ENCODE measurements at places on chromosomes 2 and 18.

DNA sequence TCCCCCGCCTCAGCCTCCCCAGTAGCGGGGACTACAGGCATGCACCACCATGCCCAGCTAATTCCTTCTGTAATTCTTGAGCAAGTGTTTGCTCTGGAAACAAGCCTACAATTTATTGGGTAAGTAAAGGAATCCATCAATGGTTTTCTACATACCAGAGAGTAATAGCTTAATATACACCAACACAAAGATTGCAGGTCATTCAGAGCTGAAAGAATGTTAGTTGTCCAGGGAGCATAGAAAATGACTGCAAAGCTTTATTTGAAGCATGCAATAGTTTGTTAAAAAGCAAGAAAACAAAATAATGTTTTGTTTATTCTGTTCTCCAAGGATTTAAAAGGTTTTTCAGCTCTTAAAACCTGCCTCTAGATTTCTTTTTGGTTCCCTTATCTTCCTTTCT, 5.6 kb downstream of the IDH1 start:
- no peak overlapping the region for H3K4me3 ChIP-seq
- H3K27me3 ChIP-seq, result no peaks in the 10 kb centered on the region
- no peak overlapping the region for H3K27ac ChIP-seq
- peaks cover 12% of the 10 kb centered on the region for H3K4me1 ChIP-seq
- no peak for DNase-seq

- peaks cover 9% of the 10 kb centered on the region for H3K4me1 ChIP-seq
- H3K36me3 ChIP-seq, result peaks cover 18% of the 10 kb centered on the region
- DNase-seq, result no peak
These were observed 29.8 kb upstream of the TBR1 start for GRCh38 chr2:161386228-161386824.

- no peak overlapping the region for H3K27ac ChIP-seq
- peak; percentile 62 for DNase-seq
- no peak overlapping the region for H3K4me3 ChIP-seq
- peaks cover 14% of the 10 kb centered on the region for H3K4me1 ChIP-seq
These were observed 16.2 kb upstream of the RHOB start for GRCh38 chr2:20430461-20431300.

DNA sequence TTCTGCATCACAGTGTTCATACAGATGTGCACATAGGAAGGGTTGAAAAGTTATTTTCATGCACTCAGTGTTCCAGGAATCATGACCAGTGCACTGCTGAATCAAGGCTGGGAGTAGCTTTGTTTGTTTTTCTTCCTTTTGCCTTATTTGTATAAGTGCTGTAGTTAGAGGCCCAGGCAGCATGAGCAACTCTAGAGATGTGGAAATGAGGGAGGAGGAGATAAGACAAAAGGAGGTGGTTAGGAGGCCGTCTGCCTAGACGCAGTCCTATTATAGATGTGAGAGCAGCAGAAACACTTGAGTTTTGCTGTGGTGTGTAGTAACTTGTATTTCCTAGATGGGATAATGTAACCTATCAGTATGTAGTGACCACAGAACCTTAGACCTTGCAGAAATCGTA, 264.3 kb upstream of the RASGRP3 start:
- H3K36me3 ChIP-seq, result no peaks in the 10 kb centered on the region
- H3K4me3 ChIP-seq, result no peak overlapping the region
- peaks cover 8% of the 10 kb centered on the region for H3K27me3 ChIP-seq
- no peak overlapping the region for H3K27ac ChIP-seq

DNA sequence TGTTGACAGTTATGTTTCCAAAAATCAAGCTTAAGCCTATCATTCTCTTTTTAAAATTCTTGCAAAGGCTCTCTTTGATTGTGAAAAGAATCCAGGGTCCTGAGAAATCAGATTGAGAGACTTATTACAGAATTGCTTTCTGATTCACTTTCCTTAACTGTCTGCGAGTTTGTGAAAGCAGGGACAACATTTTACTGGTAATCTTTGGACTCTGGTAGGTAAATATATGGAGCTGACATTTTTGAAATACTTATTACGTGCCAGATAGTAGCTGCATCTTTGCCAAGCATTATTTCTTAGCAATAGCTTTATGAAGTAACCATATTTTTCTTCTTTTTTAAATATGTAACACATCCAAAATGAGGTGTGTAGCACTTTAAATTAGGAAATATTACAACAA, 570.9 kb downstream of the CMPK2 start:
- H3K27me3 ChIP-seq, result no peaks in the 10 kb centered on the region
- DNase-seq, result no peak
- no peaks in the 10 kb centered on the region for H3K36me3 ChIP-seq
- H3K27ac ChIP-seq, result no peak overlapping the region
- H3K4me1 ChIP-seq, result no peaks in the 10 kb centered on the region

DNA sequence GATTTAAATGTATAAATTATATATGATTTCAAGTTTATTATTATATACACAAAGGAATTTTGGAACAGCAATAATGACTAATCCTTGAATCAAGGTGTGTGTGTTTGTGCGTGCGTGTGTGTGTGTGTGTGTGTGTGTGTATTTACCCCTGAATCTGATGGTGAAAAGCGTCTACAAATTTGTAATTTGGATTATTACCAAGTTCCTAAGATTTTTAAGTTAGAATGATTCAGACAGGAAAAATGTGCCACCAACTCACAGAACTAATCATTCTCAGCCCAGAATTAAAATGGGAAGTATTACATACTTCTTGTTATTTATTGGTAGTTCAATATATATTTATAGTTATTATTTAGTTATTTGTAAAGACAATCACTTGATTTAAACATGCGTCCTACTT, 12.3 kb downstream of the CALCRL start:
- H3K36me3 ChIP-seq, result no peaks in the 10 kb centered on the region
- H3K27ac ChIP-seq, result no peak overlapping the region
- no peak overlapping the region for H3K4me3 ChIP-seq

DNA sequence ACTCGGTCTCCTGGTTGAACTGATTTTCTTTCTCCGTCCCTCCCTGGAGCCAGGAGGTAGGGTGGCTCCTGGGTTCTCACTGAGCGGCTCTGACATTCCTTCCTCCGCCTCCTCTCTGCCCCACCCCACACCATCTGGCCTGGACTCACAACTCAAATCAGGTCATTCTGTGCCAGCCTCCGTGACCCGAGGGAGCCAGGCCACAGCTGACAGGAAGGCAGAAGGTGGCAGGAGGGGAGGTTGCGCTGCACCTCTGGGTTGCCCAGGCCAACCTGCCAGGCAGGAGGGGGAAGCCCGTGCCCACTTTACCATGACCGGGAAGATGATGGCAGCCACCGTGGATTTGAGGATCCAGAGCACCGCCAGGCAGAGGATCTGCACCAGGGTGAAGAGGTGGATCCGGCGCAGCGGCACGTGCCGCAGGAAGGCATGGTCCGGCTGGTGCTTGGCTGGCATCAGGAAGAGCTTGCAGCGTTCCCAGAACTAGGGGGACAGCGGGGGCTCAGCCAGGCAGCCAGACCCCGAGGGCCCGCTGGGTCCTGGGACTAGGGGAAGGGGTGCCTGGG, 28.3 kb downstream of the MTHFD2 start:
- H3K36me3 ChIP-seq, result peaks cover 4% of the 10 kb centered on the region
- peaks cover 4% of the 10 kb centered on the region for H3K4me1 ChIP-seq
- H3K27ac ChIP-seq, result no peak overlapping the region
- no peaks in the 10 kb centered on the region for H3K27me3 ChIP-seq
- H3K4me3 ChIP-seq, result no peak overlapping the region

DNA sequence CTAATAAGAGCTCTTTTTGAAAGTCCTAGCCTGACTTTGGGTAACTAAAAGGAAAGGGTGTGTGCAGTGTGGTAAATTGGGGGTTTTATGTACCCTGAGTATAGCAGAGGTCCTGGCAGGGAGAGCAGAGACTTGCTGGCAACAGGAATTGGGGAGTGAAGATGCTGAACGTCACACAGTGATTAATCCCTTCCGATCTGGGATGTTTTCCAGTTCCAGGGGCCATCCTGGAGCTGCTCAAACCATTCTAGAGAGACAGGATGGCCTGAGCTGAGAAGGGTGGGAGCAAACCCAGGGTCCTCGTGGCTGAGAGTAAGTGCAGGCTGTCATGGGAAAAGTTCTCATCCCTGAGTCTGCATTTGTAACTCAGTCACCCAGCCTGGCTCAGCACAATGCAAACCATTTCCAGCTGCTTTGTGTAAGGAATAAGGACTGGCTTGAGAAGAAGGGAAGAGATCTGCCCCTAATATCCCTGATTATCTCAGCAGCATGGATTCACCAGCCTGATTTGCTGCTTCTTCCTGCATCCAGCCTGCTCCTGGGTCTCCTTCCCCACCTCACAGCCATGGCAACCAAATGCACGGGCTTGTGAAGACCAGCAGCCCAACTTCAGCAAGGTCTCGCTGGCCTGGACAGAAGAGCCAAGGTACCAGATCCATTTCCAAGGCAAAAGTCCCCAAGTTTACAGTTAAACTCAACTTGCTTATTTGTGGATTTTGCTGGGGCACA, 47.1 kb upstream of the CELF4 start:
- no peaks in the 10 kb centered on the region for H3K36me3 ChIP-seq
- DNase-seq, result no peak
- no peak overlapping the region for H3K27ac ChIP-seq
- no peak overlapping the region for H3K4me3 ChIP-seq
- H3K4me1 ChIP-seq, result no peaks in the 10 kb centered on the region
- no peaks in the 10 kb centered on the region for H3K27me3 ChIP-seq

DNA sequence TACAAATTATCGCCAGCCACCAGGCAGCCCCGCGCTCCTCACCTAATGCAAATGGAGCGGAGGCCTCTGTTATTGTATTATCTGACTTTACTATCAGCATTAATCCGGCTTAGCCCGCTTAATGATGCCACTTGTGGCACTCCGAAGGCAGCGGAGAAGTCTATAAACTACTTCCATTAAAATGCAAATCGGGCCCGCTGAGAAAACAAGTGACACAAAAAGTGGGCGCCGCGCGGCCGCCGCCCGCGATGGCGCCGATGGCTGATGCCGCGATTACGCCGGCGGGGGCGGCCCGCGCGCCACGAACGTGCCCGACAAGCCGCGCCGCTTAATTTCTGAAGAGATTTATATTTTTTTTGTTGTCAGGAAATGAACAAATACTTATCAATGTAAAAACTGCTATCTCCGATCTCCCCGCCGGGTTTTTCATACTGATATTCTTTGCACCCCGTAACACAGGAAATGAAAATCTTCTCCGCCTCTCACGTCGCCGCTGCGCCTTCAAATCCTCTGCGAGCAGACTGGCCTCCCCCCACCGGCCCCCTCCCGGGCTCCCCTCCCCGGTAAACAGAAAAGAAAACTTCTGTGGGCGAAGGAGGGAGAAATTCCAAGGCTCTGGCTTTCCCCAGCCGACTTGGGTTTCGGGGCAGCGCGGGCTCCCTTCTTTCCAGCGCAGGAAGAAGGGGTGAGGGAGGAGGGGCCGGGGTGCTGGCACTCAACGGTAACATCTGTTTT, 221.8 kb downstream of the INSIG2 start:
- peak overlapping the region; percentile 79 for H3K4me3 ChIP-seq
- H3K36me3 ChIP-seq, result no peaks in the 10 kb centered on the region
- peaks cover 8% of the 10 kb centered on the region for H3K4me1 ChIP-seq
- peak; percentile 78 for DNase-seq

- no peak for DNase-seq
- no peaks in the 10 kb centered on the region for H3K36me3 ChIP-seq
- no peak overlapping the region for H3K27ac ChIP-seq
- no peaks in the 10 kb centered on the region for H3K4me1 ChIP-seq
- H3K4me3 ChIP-seq, result no peak overlapping the region
These were observed 8.3 kb downstream of the KCNF1 start for GRCh38 chr2:10919771-10920621.

DNA sequence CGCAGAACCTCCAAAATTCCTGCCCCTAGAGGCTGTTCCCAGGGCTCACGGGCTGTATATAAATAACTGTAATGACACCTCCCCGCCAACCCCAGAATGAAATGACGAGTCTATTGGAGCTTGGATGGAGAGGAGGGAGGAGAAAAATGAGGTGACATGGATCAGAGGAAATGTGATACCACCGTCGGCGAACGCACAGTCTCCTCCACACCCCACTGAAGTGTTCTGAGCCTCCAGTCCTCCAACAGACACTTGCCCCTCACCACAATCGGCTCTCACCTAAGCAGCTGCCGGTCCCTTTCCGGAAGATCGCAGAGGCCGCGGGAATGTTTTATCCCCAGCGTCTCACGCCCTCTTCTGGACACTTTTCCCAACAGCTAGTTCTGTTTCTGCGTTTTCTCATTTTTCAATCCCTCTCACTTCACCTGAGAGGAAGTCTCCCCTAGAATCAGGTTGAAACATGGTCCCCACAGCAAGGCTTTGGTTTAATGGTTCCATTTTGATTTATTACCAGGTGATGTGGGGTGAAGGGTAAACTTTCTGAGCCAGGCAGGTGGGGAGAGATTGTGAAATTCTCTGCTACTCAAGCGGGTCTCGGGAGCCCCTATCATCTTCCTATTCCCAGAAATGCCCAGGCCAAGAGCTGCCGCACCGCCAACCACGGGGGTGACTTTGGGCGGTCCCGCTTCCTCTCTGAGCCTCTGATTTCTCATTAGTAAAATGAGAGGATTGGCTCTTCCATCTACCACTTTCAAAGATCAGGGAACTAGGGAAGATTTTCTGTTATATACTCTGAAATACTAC, 9.1 kb upstream of the MYO5B start:
- no peak overlapping the region for H3K4me3 ChIP-seq
- peaks cover 33% of the 10 kb centered on the region for H3K27me3 ChIP-seq
- H3K36me3 ChIP-seq, result no peaks in the 10 kb centered on the region
- H3K27ac ChIP-seq, result no peak overlapping the region
- peaks cover 9% of the 10 kb centered on the region for H3K4me1 ChIP-seq

DNA sequence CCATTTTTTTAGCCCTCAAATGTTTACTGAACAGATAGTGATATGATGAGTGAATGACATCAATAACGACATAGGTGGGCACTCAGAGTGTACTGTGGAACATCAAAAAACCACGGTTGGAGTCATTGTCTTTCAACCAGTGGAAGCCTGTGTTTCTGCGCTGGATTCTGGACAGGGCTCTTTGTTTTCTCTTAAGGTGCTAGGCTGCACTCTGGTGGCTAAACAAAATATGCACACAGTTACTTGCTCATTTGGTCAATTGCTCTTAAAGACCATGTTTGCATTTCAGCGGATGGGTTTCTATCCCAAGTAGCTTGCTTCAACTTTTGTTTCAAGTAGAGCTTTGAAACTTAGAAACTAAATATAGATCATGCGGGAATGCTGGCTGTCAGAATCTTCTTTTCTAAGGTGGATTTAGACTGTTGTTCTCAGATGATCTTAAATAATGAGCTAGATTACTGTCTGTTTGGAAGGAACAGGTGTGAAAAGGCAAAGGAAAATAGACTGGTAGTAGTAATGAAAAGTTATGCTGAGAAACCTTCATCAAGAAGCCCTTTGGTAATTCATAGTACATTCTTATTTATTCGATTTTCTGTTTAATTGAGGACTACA, 48.5 kb upstream of the LYPD6B start:
- H3K27ac ChIP-seq, result no peak overlapping the region
- DNase-seq, result peak; percentile 55
- no peak overlapping the region for H3K4me3 ChIP-seq

DNA sequence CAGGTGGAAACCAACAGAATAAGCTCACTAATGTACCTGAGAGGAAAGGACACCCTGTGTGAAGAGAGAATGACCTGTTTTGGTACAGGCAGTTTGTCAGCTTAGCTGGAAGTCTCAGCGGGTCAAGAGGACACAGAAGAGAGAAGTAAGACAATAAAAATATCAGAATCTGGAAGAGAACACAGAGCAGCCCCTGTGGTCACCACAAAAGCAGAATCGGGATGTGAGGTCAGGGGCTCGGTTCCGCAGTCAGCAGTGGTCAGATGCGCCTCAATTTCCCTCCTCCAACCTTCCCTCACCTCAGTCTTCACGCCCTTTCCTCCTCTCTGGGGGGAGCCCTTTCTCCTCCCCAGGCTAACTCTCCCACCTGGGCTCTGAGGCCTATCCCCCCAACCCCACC, 122.9 kb downstream of the AFF3 start:
- DNase-seq, result no peak
- H3K4me1 ChIP-seq, result no peaks in the 10 kb centered on the region

- H3K4me3 ChIP-seq, result no peak overlapping the region
- peaks cover 4% of the 10 kb centered on the region for H3K27me3 ChIP-seq
- H3K36me3 ChIP-seq, result no peaks in the 10 kb centered on the region
- H3K27ac ChIP-seq, result no peak overlapping the region
These were observed 28.4 kb downstream of the PMAIP1 start for GRCh38 chr18:59928201-59928600.
